ENCODE measurements at places on chromosomes 11 and 22.

- no peak for DNase-seq
Measured at GRCh38 chr11:81725701-81726100, 1008.0 kb downstream of the FAM181B start.

DNA sequence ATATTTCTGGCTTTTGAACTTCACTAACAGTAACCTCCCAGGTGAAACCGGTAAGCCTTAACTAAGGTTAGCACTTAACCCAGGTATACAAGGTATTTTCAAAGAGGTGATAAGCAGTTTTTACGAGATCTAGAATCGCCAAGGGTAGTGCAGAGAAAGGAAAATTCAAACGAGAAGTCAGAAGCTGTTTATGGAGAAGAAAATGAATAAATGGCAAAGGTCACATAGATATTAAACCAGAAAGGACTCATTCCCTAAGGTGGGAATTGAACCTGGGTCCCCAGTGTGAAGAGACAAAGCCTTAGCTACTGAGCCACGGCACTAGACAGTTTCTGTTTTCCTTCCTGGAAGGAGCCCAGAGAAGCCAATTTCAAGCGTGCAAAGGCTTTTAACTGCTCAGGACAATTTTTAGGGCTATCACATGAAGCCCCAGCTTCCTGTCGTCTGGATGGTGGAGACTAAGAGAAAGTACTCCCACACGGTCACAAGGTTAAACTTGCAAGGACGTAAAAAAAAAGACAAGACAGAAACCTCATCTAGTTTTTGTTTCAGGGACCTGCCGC is 5.7 kb upstream of the C1QTNF6 start:
- DNase-seq: peak; percentile 11

DNA sequence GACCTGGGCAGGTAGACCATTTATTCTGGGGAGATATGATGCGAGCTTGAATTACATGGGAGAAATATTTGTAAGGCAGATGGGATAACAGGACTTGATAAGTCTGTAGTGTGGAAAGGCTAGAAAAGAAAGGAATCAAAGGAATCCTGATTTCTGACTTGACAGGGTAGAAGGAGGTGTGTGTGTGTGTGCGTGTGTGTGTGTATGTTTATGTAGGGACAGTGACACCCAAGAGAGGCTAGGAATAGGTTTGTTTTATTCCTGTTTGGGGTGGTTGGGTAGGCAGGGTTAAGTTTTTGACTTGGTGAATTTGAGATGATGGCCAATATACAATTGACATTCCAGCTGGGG is 390 bp upstream of the HTATIP2 start:
- DNase-seq: no peak

GRCh38 chr22:27504360-27505253 is 296.9 kb downstream of the MN1 start:
- no peak for DNase-seq

- no peak for DNase-seq
Measured at GRCh38 chr11:127552446-127552845, 551.9 kb upstream of the KIRREL3 start.

Measured in A673 (cell line).